ENCODE measurements at places on chromosomes 3 and 15.

DNA sequence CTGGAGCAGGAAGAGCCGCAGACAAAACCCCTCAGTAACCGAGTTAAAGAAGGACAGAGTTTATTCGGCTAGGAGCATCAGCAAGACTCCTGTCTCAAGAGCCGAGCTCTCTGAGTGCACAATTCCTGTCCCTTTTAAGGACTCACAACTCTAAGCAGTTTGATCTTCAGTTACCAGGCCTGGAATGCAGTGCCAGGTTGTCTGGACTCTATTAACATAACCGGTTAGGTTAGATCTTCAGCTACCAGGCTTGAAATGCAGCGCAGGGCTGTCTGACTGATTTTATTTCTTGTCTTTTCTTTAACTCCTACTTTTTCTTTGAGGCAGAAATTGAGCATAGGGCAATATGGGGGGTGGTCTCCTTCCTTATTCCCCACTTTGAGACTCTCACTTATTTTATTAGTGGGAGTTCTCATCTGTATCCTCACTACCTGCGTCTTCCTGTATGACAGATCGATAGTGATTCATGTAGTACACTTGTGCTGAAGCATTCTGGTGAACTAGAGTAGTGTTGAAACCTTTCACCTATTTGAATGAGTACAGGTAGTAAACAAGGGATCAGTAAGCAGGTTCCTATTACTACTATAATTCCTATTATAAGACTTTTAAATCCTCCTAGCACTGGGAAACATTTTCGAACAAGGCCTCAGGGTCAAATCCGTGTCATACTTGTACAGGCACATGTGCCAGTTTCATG, 325.0 kb downstream of the CGGBP1 start:
- DNase-seq: no peak

DNA sequence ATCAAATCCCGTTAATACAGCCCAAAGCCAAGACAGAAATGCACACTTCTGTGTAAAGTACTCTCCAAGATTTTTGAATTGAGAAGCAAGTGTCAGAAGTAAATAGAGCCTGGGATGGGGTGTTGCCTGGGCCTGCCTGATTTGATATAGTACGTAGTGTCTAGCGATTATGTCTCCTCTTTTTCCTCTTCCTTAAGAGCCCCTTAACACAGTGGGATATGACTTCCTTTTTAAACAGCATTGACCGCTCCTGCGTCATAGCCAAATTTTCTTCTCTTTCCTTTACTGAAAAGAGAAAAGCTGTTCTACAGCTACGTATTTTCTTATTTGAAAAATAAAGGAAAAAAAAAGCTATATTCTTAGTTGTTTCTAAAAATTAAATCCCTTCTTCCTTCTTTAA, 97.7 kb downstream of the PLCL2 start:
- DNase-seq: no peak

DNA sequence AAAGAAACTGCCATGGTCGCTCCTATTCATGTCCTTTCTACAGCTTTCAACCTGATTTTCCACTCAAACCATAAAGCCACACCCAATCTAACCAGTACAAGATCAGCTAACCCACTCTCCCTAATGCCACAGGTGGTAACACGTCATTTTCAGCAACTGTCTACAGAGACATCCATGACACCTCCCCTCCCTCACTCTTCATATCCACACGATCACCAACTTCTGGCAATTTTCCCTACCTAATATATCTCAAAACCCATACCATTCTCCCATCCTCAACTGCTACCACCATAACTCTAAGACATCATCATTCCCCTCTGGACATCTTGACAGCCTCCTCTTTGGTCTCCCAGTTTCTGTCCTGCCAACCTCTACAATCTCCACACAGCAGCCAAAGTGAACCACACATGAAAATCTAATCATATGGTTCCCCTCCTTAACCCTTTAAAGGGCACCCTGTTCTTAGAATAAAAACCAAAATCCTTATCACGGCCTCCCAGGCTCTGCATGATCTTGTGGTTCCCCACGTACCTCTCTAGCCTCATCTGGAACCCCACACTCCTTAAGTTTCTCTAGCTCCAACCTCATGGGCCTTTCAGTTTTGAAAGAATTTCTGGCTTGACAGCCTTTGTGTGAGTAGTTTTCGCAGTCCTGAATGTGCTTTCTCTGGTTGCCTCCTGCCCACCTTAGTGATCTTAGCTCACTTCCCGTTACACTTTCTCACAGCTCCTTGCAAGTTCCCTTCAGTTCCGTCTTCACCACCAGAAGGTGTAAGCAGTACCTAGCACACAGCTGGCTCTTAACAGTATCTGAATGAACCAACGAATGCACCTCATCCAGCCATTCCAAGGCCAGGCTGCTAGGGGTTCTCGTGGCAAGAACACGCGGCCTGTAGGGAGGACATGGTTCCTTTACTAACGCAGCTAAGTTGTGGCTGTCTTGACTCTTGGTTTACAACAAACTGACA, 33.4 kb downstream of the SPINK8 start:
- DNase-seq: no peak

DNA sequence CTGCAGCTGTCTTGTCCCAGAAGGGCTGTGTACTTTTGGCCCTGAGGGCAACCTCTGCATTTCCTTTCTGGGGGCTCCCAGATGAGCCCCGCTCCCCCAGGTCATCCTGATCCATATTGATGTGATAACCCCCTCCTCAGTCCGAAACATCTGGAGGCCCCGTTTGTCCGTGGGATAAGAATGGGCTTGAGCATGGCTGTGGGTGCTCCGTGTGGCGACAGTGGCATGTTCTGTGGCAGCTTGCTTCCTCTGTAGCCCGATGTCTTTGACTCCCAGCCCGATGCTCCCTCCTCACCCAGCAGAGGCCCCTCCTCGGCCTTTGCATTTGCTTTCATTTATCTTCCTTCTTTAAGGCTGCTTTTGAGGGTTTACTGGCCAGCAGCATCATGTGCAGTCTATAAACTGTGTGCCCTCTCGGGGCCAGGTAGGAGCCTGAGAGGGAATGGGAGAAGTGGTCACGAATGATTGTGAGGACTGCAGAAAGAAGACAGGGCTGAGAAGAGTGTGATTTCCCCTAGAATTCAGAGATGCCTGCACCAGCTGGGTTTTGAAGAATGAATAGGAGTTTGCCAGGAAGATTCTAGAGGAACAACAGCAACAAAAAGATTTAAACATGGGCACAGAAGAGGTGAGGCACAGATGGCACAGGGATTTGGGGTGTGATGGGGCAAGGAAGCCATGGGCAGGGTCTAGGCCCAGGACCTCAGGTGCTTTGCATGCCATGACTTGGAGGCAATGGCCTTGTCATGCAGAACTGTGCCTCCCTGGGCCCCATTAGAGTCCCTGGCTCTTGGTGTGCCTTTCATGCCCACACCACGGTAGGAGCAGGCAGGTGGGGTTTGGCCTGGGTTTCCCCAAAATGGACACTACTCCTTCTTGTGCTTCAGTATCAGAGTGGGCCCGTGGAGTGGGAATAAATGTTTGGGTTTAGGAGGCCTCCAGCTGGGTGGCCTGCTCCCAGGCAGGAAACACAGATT, 34.2 kb downstream of the APBA2 start:
- no peak for DNase-seq

GRCh38 chr3:4310971-4311370, 7.8 kb downstream of the SETMAR start:
- DNase-seq: no peak

DNA sequence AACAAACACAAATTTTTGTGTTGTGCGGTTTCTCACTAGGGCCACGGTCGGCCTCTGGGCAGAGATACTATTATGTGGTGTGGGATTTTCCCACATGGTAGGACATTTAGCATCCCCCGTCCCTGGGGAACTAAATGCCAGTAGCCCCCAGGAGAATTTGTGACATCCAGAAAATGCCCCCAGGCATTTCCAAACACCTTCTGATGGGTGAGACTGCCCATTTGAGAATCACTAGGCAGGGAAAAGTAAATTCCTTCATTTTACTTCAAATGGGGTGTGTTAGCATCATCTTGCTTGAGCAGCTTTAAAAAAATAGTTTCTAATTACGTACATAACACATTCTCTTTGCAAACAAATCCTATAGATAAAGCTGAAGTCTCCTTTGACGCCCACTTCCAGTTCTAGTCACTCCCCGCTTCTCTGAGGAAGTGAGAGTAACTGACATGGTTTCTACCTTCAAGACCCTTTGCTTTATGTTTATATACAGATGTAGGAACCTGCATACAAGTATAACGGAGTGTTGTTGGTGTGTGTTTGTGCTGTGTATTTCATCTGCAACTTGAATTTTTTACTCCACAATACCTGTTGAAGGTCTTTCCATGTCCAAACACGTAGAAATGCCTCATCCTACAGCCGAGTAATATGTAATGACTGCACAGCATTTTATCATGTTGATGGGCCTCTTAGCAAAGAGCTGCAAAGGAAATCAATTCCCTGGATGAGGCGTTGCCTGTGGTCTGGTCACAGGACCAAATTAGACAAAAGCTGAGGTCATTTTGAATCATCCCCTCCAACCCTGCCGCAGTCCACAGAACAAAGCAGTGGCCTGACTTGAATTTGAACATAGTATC, 31.4 kb upstream of the ZBTB38 start:
- DNase-seq: no peak

GRCh38 chr3:22039161-22039560, 288.2 kb upstream of the ZNF385D start:
- no peak for DNase-seq

DNA sequence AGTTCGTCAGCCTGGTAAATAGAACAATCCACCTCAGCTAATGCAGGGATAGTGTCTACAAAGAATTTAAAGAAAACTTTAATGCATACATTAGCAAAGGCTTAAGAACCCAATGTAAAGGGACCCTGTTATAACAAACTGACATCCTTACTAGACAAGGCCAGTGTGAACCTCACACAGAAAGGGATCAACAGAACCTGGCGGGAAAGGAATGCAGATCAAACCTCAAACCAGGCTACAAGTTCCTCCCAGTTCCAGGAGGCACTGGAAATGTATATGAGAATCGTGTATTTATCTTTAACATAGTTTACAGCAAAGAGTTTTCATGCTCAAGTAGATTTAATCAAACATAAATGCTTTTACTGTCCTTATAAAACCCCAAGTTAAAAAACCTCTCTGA, 37.6 kb upstream of the ATP11B start:
- no peak for DNase-seq

DNA sequence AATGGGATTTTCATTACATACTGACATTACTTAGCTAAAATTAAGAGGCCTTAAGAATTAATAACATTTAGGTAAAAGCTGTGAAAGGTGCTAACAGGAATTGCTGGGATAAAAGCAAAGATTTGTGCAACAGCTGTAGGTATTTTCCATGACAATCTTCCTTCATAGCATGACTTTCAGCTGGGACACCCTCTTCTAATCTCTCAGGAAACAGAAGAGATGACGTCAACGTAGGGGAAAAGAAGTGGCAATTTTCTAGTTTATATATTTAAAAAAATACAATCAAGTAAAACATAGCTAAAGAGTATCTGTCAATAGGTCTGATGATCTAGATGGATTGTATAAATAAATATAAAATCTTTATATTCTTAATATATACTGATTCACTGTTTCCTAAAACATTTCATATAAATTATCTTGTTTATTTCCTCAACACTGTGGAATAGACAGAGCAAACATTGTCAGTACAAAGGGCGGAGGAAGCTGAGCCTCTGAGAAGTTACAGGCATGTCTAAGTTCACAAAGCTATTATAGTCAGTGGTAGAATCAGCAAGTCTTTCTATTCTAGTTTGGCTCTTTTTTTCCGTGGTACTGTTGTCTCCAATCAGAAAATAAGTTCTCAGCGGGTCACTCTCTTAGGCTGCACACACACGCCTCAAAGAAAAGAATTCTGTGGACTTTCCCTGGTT, 217.0 kb downstream of the P3H2 start:
- DNase-seq: no peak

DNA sequence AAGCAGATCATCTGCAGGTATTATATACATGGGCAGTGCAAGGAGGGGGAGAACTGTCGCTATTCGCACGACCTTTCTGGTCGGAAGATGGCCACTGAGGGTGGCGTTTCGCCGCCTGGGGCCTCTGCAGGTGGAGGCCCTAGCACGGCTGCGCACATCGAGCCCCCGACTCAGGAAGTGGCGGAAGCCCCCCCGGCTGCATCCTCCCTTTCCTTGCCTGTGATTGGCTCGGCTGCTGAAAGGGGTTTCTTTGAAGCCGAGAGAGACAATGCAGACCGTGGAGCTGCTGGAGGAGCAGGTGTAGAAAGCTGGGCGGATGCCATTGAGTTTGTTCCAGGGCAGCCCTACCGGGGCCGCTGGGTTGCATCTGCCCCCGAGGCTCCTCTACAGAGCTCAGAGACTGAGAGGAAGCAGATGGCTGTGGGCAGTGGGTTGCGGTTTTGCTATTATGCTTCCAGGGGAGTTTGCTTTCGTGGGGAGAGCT, 639 bp downstream of the MKRN3 start:
- DNase-seq: peak; percentile 92

DNA sequence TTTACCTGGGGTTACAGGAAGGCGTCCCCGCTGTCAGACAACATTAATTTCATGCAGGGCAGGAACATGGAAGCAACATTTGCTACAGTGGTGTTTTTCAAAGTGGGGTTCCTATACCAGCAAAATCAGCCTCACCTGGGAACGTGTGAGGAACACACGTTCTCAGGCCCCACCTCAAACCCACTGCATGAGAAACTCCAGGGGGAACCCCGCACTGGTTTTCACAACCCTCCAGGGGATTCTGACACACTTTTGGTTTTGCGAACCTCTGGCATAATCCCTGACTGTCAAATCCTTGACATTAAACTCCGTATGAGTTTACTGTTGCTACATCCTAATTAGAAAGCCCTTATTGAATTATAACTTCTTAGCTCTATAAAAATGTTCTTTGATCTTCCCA, 127.7 kb downstream of the LRRK1 start:
- DNase-seq: no peak

DNA sequence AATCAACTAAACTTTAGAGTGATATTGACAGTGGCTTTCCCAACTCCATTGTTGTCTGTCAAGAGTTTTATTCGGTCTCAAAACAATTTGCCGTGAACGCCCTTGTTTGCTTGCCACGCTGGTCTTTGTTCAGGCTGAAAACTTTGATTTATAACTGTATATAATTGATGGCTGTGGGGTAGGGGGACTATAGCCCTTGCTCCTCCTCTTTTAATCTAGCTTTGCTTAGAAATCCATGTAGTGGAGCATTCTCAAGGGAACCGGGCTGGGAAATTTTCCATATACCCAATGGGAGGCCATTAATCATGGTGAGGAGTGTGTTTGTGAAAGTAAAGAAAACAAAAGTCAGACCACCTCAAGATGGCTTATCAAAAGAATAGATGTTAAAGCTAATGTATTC, 339.8 kb upstream of the RARB start:
- no peak for DNase-seq

DNA sequence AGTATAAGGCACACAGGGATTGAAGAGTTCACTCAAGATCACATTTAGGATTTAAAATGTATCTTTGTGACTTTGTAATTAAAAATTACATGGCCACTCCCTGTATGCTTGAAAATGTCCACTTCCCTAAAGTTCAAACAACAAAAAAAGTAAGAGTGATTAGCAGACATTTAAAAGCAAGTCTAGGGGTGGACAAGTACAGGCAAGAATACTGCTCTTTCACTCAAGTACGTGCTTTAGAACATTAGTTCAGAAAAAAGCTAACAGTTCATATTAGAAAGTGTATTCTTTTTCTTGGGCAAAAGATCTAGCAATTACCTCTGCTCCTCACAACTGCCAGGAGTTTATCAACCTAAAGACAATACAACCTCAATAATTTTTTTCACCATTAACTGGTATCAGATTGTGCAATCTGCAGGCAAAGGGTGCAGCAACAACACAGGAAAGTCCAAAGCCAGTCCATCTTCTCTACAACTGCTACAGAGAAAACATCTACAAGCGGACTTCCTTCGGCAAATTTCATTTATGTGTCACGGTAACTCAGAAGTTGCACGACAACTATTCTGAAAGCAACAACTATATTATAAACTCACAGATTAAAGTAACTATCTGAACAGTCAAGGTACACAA, 18.1 kb downstream of the CHSY1 start:
- no peak for DNase-seq

All from NCI-H2081 (cell line).